ENCODE measurements at places on chromosomes 3 and 15.
A peak's percentile ranks its signal among the peaks of the same experiment; 100 is the strongest.

- no peak for DNase-seq
These were observed 460.6 kb upstream of the ALCAM start for GRCh38 chr3:104906001-104906639.

DNA sequence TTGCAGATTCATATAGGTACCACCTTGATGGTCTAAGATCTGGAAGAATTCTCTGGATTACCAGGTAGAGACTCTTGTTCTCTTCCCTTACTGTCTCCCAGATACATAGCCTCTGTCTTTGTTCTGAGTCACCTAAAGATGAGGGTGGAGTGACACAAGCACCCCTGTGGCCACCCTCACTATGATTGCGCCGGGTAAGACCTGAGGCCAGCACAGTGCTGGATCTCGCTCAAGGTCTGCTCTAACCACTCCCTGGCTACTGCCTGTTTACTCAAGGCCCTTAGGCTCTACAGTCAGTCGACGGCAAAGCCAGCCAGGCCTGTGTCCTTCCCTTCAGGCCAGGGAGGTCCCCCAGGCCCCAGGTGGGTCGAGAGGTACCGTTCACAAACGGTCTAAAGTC lies 88.3 kb downstream of the ARHGEF26 start:
- DNase-seq, result no peak

DNA sequence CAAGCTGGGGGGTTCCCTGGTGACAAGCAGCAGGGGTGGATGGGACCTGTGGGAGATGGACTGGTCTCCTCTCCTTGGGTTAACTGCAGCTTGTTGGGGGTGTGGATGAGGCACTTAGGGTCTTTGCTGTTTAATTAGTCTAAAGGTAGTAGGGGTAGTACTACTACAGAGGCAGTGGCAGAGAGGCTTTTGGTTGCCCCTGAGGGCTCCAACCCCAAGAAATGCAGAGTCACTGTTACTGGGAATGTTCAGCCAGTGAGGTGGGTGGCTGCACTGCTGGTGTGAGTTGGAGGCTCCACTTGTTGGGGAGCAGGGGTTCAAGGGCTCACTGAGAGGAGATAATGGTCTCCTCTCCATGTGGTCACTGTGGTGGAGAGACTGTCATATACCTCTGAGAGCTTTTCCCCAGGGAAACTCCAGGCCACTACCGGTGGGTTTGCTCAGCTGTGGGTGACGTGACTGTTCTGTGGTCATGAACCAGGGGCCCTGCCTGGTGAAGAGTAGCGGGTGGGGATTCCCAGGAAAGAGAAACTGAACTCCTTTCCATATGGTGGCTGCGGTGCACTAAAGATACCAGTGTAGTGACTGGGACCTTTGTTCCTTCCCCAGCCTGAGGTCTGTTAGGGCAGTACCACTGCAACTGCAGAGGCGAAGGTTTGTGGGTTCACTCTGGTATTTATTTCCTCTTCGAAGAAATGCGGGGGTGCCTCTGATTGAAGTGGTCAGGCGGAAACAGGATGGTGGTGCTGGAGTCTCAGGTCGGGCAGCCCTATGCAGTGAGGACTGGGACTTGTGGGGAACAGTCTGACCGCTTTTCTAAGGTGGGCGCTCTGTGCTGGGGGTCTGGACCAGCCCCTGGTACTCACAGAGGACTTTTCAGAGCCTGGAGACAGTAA lies 68.9 kb upstream of the TNFSF10 start:
- DNase-seq, result no peak

DNA sequence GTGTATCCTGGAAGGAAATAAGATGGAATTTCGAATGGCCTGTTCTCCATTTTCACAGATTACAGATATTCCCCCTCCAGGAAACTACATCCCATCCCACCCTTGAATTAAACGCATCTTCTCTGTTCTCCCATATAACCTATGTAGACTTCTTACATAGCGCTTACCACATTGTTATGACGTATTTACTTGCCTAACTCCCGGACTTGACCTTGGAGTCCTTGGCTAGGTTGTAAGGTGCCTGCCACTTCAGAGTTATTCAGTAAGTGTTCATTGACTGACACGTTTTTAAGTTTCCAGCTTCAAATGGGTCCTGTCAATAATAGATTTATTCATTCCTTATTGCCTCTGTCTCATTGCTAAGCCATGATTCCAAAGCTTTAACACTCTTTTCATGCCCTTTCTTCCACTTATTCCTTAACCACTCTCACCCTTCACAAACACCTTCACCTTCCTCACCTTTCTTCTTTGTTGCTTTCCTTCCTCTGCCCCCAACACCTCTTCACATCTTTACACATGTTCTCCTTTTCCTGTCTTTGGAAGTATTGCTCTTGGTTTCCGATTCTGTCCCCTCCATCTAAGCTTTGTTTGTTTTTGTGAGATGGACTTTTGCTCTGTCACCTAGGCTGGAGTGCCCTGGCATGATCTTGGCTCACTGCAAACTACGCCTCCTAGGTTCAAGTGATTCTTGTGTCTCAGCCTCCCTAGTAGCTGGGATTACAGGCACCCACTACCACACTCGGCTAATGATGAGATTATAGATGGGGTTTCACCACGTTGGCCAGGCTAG lies 138.3 kb downstream of the CMSS1 start:
- DNase-seq, result no peak

DNA sequence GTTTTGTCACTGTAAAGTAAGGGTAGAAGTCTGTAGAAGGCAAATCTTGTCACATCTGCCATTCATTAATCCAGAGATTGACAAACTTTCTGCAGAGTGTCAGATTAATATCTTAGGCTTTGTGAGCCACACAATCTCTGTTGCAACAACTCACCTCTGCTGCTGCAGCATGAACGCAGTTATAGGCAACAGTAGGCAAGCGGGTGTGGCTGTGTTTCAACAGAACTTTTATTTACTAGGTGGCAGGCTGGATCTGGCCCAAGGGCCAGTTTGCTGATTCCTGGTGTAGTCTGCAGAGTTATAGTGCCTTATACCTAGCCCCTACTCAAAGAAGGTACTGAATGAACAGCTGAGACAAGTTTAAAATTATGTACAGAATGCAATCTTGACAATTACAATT lies 396.7 kb downstream of the FOXP1 start:
- DNase-seq, result no peak

GRCh38 chr3:45426161-45426560 lies 37.8 kb downstream of the LARS2 start:
- no peak for DNase-seq

- DNase-seq, result no peak
These were observed 17.7 kb upstream of the FEM1B start for GRCh38 chr15:68259883-68260282.

GRCh38 chr15:70853318-70853972 lies 512 bp downstream of the LARP6 start:
- no peak for DNase-seq

GRCh38 chr15:58546066-58546591 lies 114.3 kb downstream of the LIPC start:
- peak; percentile 47 for DNase-seq

DNA sequence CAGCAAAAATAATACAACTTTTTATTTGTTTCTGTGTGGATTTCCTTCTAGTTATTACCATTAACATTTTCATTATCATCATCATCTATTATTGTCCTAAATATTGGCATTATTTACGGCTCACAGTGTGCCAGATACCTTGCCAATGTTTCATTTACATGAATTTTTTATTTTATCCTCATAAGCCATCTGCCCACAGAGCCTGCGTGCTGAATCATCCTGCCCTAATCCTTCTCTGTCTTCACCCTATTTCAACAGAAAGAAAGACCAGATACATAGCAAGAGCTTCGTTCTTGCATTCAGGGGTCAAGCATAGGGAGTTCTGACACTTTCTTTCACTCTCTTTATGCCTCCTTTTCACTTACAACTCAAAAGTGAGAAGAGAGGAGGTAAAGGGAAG lies 82.0 kb downstream of the KCNMB2 start:
- DNase-seq, result peak; percentile 3

DNA sequence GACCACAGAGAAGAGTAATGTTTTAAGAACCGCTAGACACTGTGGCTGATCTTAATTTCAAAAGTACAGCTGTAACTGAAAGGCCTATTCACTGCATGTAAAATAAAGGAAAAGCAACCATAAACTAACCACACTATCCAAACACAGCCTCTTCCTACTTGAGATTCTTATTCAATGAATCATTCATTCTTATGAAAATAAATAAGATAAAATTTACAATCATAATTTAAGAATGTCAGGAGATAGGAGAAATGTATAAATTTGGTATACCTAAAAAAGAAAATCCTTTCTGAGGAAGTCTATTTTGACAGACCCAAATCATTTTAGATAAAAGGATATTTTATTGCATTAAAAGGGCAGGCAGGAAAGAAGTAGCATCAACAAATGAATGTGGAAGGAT lies 533.5 kb upstream of the ZNF385D start:
- peak; percentile 19 for DNase-seq

- DNase-seq, result peak; percentile 79
These were observed 10.6 kb upstream of the LEO1 start for GRCh38 chr15:51982013-51982769.

DNA sequence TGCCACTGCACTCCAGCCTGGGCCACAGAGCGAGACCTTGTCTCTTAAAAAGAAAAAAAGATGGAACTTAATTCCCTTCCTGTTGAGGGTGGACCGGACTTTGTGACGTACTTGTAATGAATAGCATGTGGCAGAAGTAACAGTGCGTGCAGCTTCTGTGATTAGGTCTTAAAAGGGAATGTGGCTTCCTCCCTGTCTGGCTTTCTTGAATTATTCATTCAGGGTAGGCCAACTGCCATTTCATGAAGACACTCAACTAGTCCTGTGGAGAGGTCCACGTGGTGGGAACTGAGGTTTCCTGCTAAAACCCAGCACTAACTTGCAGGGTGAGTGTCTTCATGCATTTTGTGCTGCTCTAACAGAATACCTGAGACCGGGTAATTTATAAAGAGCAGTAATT lies 98.9 kb upstream of the PIAS1 start:
- DNase-seq, result peak; percentile 60

DNA sequence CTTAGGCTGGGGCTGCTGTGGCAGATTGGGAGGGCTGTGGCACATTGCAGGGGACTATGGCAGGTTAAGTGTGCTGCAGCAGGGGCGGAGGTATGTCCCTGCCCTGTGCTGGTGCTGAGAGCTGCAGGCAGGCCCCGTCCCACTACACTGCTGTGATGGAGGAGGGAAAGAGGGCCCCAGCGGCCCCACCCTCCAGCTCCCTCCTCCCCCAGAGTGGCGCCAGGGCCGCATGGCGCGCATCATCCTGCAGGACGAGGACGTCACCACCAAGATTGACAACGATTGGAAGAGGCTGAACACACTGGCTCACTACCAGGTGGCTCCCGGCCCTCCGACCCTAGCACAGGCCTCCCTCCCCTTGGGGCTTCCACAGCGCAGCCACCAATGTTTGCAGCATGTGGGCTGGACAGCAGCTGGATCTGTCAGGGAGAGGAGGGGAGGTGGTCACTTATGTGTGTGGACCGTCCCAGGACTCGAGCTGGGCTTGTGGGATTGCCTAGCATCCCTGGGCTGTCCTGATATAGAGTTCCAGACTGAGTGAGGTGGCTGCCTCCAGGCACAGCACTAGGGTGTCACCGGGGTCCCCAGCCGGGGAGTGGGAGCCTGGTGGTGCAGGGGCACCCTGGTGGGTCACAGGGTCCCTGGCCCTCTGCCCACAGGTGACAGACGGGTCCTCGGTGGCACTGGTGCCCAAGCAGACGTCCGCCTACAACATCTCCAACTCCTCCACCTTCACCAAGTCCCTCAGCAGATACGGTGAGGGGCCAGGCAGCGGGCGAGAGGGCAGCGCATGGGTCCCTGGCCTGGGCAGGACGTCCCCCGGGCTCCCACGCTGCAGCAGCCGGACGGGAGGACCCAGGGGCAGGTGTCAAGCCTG lies 46.1 kb downstream of the PLXNA1 start:
- no peak for DNase-seq

DNA sequence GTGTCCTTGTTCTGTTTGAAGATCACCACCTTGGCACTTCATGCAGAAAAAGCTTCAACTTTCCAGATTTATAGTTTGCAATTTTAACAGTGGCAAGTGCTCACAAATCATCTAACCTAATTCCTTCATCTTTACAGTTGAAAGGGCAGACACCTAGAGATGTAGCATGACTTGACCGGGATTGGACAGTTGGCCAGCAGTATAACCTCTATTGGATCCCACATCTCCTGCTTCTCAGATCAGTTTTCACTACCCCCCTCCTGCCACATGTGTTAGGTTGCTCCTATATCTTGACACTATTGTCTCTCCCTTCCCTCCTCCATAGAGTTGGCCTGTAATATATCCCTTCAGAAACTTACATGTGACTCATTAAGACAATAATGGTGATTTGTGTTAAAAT lies 206.0 kb upstream of the SEMA6D start:
- DNase-seq, result no peak

DNA sequence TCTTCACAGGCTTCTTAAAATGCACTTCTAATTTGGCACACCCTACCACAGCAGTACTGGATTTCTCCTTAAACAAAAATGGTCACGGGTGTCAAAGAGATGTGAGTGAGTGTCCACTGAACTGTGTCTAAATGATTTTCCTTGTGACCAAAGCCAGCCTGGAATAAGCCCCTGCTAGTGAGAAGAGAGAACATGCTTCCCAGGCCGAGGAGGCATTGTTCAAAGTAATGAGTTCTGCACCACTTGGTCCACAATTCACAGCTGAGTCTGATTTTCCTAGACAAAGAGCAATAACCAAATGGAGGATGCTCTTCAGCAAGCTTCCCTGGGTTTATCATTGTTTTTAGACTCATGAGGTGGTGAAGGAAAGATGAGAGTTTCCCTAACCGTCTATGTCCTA lies 3.8 kb downstream of the PLCH1 start:
- no peak for DNase-seq

DNA sequence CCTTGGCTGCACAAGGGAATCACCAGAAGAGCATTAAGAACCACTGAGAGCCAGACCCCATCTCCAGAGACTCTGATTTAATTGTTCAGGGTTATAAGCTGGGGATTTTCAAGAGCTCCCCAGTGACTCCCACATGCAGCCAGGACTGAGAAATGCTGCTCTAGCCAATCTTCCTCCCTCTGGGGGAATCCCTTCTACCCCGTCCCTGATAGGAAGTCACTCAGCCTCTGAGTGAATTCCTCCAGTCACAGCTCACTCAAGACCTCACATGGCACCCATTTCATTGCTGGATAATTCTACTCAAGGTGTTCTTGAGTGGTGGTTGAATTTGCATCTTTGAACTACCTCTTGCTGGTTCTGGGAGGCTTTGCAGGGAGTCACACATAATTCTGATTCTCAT lies 10.7 kb downstream of the CCR3 start:
- DNase-seq, result no peak
